ENCODE measurements at places on chromosomes 12 and 14.

GRCh38 chr12:70608184-70608583 lies 29.0 kb downstream of the PTPRB start:
- no peak for DNase-seq

- DNase-seq, result no peak
Observed at GRCh38 chr14:71004481-71004880, 97.2 kb downstream of the PCNX1 start.

- DNase-seq, result no peak
Observed at GRCh38 chr12:108837239-108837638, 20.1 kb downstream of the SSH1 start.

DNA sequence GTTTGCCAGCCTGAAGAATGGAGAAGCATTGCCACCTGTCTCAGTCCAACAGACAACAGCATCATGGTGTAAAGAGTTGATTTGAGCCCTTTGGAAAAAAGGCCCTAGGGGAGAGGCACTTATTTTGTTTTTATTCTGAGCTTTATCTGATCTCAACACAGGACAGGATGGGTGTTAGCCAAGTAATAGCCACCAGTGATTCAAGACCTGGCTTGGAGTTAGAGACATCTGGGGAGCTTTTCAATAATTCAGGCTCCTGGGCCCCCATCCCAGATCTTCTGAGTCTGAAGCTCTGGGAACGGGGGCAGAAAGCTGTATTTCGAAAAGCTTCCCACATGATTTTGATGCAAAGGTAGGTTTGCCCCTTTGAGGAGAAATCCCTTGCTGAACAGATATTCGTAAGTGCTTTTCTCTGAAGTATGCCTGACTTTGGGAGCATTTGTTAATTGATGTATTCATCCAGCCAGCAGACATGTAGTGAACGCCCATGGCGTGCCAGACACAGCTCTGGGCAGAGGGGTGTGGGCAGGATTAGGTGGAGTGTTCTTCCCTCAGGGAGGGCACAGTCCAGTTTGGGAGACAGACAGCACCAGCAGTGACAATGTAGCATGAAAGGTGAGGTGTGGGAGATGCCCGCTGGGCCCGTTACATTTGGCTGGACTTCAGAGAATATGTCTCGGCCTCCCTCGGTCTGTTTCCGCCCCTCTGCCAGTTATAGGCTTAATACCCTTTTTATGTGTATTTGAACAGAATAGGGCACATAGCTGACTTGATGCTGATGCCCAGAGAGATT lies 72.5 kb downstream of the TSPAN9 start:
- DNase-seq, result no peak

- no peak for DNase-seq
Observed at GRCh38 chr12:127396734-127397133, 870.2 kb upstream of the TMEM132C start.

GRCh38 chr12:1499351-1499750 lies 95.0 kb downstream of the FBXL14 start:
- DNase-seq, result no peak

DNA sequence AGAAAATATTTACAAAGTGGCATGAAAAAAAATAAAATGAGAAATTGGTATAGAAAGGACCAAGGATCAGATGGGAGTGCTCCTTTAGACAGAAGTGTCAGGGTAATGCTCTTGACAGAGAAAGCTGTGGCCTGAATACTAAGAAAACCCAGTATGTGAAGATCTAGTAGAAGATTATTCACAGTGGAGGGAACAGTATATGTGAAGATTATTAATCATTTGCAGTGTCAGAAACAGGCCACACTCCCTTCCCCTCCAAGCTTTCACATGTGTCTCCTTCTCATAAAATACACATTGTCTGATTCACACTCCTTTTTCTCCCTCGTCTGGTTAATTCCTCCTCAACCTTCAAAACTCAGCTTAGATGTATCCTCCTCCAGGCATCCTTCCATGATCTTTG lies 41.3 kb downstream of the CAPS2 start:
- no peak for DNase-seq

- DNase-seq, result peak; percentile 14
Observed at GRCh38 chr12:7905071-7905470, 30.9 kb downstream of the SLC2A3 start.
